ENCODE measurements at places on chromosomes 6 and 20. TPM values are rescaled to one million over a fixed set of nuclear protein-coding genes. Genes with fewer than 3 reads are reported as not detected.

The PTK6 gene
- total RNA-seq, result 0.14 TPM

The KIF25 gene
- total RNA-seq, result 0.14 TPM

The SSTR4 gene
- not detected for total RNA-seq

The PDYN gene
- not detected for total RNA-seq

The BMP2 gene
- total RNA-seq, result 6.8 TPM

All from placental pericyte (primary cell).